ENCODE measurements at places on chromosomes 3 and 15. TPM values are rescaled to one million over a fixed set of nuclear protein-coding genes. Genes with fewer than 3 reads are reported as not detected.

PRTG gene
- 19.4 TPM for total RNA-seq

GRCh38 chr3:46923559-46924350 lies 46.2 kb downstream of the PTH1R start:
- peak; percentile 72 for DNase-seq
- H3K27me3 ChIP-seq, result peaks cover 7% of the 10 kb centered on the region
- H3K4me1 ChIP-seq, result peaks cover 13% of the 10 kb centered on the region
- H3K27ac ChIP-seq, result no peak overlapping the region
- no peak overlapping the region for H3K4me3 ChIP-seq
- H3K36me3 ChIP-seq, result peaks cover 6% of the 10 kb centered on the region

DNA sequence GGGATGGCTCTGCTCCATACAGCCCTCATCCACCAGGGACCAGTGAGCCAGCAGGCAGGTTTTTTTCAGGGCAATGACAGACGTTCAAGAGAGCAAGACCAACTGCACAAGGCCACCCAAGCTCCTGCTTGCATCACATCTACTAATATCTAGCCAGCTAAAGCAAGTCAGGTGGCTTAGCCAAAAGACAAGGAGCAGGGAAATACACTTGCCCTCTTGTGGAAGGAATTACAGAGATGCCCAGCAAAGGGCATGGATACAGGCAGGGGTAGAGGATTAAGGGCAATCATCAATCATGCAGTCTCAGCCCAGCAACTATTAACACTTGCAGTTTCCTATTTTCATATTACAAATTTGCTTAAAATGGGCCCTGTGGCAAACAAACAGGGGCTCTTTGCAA lies 81.5 kb upstream of the NTRK3 start:
- no peaks in the 10 kb centered on the region for H3K36me3 ChIP-seq
- no peak for DNase-seq
- no peak overlapping the region for H3K4me3 ChIP-seq
- no peaks in the 10 kb centered on the region for H3K27me3 ChIP-seq

DNA sequence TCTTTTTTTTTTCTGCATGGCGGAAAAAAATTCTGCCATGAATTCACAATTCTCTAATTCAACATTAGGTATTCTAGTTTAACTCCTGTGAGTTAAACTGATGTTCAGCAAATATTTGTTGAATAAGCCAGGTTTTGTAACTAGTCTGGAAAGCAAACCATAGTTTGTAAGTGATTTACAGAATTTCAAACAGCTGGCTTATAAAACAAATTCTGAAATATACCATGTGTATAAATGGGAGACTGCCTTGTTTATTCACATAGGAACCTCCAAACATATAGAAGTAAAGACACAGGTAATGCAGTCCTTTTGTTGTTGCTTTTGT lies 101.1 kb downstream of the IL1RAP start:
- no peaks in the 10 kb centered on the region for H3K36me3 ChIP-seq
- no peak overlapping the region for H3K27ac ChIP-seq
- no peak for DNase-seq

GRCh38 chr3:72574144-72574543 lies 274.1 kb downstream of the SHQ1 start:
- H3K4me1 ChIP-seq, result no peaks in the 10 kb centered on the region
- no peaks in the 10 kb centered on the region for H3K27me3 ChIP-seq
- H3K27ac ChIP-seq, result no peak overlapping the region
- DNase-seq, result no peak
- H3K36me3 ChIP-seq, result no peaks in the 10 kb centered on the region

GRCh38 chr3:76754247-76754646 lies 285.7 kb upstream of the ROBO2 start:
- H3K36me3 ChIP-seq, result no peaks in the 10 kb centered on the region
- no peak for DNase-seq
- H3K4me1 ChIP-seq, result no peaks in the 10 kb centered on the region
- H3K27ac ChIP-seq, result no peak overlapping the region

DNA sequence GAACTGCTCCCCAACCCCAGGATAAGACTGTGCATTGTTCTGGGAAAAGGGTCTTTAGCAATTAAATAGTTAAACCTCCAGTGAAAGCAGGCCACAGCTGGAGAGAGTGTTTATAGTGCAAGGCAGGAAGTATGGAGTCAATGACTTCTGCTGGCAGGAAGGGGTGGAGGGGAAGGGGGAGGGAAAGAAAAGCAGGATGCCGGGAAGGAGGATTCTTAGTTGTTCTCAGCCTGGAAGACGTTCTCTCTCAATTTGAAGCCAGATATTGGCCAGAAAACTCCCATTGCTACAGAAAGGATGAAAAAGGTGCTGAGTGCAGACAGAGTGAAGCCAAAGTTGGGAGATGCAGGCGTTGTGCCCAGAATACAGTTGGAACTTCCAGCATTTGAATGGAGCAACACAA lies 35.7 kb upstream of the ACTL6A start:
- no peak overlapping the region for H3K4me3 ChIP-seq
- H3K36me3 ChIP-seq, result no peaks in the 10 kb centered on the region
- DNase-seq, result no peak

DNA sequence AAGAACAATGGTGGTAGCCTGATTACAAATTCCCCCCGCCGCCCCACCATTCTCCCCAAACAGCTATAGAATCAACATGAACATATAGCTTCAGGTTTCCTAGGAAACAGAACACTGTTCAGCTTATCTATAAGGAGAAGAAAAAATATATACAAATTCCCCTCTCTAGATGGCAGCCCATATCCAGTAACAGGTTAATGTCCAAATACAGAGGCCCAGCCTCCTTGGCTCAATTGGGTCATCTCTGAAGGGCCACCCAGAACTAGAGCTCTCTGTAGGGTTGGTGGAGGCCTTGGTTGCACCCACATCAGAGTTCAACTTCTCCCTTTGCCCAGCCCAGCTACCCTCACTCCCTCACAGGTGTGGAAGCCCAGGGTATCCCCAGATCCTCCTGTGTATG lies 91.5 kb upstream of the ADAMTS17 start:
- no peak overlapping the region for H3K27ac ChIP-seq
- no peaks in the 10 kb centered on the region for H3K4me1 ChIP-seq
- H3K4me3 ChIP-seq, result no peak overlapping the region

All from glutamatergic neuron (in vitro differentiated cells).